ENCODE measurements at places on chromosomes 1 and 21.

DNA sequence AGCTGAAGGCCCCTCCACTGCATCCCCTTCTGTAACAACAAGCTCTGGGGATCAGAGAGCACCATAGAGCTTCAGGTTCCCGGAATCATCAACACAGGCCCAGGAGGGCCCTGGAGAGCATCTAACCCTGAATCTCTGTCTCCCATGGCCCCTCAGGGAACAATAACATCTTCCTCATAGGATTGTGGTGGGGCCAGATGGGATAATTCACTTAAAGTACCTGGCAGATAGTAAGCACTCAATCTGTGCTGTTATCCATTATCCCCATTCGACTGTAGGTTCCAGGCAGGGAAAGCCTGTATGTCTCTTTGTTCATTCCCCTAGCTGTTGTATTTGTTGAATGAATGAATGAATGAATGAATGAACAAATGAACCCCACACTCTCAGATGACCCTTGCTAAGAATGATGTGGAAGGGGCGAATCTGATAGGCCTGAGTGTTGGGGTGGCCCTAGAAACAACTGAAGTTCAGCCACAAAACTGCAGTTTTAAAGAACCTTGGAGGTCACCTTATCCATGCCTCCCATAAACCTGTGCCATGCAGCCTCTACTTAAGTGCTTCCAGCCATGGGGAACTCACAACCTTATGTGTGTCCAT lies 14.5 kb downstream of the LAPTM5 start:
- DNase-seq = no peak

DNA sequence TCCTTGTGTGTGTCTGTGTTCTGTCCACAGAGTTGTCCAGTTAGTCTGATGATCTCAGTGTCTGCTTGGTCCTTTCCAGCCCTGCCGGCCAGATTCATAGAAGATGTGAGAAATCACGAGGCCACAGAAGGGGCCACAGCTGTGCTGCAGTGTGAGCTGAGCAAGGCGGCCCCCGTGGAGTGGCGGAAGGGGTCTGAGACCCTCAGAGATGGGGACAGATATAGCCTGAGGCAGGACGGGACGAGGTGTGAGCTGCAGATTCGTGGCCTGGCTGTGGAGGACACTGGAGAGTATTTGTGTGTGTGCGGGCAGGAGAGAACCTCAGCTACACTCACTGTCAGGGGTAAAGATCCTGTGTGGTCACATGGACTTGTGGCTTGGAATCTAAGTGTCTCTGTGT lies 95.8 kb downstream of the OBSCN start:
- DNase-seq = no peak

GRCh38 chr1:14704846-14705245 lies 106.4 kb downstream of the KAZN start:
- DNase-seq = no peak

GRCh38 chr1:84742653-84743052 lies 52.4 kb upstream of the SSX2IP start:
- DNase-seq = no peak

DNA sequence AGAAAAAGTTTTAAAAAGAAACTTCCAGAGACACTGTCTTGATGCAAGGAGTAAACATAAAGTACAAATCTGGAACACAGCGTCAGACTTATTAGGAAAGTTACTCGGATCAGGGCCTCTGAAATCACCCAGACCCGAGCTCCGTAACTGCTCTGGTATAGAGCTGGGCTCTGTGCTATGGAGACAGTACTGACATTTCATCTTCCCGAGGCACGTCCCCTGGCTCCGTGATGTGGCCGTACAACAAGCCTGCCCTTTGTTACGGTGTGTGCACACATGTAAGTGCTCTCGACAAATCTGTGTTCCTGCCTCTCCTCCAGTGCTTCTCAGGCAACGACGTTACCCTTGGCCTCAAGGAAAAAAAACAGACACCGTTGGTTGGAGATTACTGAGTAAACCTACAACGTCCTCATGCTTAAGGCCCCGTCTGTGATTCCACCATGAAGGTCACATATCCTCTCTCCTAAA lies 107.0 kb upstream of the IRF2BP2 start:
- DNase-seq = no peak

- no peak for DNase-seq
These were observed 130.7 kb upstream of the BMP8A start for GRCh38 chr1:39360731-39361130.

GRCh38 chr1:103125219-103125618 lies 16.9 kb upstream of the COL11A1 start:
- no peak for DNase-seq

DNA sequence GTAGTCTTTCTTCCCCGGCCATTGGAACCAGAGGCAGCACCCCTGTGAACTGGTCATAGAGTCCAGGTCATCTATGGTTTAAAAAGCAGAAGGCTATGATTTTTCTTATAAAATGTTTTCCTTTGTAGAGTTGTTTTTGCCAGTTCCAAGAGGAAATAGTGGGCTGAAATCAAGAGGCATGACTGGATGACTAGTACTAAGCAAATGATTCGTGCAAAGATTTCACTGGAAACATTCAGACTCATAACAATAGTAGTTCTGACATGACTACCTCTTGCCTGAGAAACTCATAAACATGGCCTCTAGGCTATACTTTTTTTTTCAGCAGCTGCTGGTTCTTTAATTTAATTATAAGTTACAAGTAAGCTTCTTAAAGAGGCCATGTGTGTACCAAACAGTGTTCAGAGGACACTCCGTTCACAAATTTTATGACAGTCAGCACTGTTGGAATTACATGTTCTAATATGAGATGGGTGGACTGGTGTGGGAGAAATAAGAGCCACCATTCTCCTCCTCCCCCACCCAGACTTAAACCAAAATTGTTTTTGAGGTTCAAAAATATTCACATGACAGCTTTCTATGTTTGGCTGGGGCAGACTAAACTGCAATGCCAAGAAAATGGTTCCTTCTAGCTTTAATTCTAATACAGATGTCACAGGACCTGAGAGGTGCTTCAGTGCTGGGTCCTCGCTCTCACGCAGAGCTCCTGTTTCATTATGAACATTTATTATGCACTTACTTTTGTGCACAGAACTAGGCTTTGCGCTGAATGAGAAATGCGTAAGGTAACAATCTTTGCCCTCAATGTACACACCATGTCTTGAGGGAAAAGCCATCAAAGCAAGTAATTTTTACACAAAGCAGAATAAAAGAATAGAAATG lies 147.5 kb downstream of the ZC3H11B start:
- DNase-seq = no peak

DNA sequence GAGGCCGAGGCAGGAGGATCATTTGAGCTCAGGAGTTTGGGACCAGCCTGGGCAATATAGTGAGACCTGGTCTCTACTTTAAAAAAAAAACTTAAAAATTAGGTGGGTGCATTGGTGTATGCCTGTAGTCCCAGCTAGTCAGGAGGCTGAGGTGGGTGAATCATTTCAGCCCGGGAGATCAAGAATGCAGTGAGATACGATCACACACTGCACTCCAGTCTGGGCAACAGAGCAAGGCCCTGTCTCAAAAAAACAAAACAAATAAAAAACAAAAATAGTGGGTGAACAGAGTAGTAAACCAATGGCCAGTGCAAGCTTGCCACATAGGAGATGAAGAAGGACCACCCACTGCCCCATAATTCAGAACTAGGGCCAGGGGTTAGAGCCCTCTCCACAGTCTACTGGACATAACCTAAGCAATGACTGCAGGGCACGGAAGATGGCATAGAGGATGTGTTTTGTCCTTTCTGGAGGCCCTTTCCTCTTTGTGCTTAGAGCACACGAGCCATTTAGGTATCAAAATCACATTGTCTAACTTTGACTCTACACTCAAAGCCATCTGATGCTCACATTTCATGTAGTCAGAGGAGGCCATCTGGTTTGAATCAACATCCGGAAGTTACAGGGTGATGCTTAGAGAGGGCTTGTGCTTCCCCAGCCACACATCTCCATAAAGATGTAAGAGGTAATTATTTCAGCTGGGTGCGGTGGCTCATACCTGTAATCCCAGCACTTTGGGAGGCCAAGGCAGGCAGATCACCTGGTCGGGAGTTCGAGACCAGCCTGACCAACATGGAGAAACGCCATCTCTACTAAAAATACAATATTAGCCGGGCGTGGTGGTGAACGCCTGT lies 12.6 kb downstream of the CD2 start:
- no peak for DNase-seq

DNA sequence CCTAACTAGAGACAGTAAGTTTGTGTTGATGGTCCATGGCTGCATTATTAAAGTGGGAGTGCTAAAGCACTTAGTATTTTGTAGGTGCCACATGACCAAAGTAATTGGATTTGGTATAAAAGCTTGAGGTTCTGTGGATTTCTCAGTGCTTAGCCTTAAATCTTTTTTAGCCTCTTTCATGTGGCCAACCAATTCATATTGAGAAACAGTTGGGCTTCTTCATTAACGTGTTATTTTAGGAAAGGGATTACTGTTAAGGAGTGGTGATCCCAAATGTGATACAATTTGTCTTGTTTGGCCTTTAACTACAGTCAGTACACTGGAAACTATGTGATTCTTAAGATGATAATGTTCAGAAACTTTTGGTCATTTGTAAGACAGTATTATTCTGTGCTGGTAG lies 25.5 kb downstream of the MAN1A2 start:
- no peak for DNase-seq

All from activated B cell treated with CpG ODN at 0.5 μM for 24 hours (primary cell).